ENCODE measurements at places on chromosomes 3 and 15.

DNA sequence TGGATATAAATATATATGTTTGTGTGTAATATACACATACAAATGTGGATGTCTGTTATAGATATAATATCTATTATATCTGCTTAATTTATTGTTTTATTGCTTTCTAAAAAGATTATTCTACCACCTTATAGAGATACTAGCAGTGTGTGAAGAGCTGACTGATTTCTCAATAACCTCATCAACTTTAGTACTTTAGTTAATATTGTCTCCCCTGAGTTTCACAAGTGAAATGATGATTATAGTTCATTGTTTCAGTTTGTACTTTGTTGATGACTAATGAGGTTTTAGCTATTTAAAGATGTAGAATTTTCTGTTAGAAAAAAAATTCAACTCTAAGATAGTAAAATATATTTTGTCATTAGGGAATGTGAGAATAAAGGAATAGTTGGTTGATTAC, 11.4 kb downstream of the RSRC1 start:
- no peak for DNase-seq

DNA sequence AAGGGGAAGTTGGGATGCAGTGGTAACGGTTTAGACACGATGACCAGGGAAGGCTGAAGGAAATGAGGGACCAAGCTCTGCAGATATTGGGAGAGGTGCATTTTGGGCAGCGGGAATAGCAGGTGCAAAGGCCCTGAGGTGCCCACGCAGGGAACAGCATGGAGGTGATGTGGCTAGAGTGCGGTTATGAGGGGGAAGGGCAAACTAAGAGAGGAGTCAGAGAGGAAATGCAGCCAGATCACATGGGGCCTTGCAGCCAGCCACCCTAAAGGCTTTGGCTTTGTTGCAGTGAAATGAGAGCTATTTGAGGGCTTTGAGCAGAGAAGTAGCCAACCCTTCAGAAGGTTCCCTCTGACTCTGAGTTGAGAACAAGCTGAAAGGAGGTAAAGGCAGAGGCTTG, 2.6 kb downstream of the SPATA12 start:
- DNase-seq = no peak

GRCh38 chr3:55343486-55344357, 143.4 kb downstream of the WNT5A start:
- DNase-seq = no peak

DNA sequence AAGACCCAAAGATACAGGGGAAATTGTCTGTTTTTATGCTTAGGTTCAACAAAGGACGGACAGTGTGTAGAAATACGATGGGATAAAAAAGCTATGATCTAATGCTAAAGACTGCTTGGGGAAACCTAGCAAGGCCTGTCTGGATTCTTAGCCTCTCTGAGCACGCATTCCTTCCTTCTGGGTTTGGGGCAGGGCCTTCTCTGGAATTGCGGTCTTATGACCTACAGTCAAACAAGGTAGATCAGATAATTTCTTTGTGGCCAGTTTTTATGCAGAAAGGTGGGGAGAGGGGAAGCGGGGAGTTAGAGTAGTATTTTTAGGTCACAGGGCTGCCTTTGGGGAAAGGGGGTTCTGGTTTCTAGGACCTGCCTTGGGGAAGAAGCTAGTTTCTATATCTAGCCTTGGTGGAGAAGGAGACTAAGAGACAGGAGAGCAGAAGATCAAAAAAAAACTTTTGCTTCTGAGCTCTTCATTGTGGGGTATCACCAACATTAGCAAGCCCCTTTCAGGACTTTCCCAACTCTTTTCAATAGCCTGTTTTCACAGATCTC, 39.1 kb upstream of the LIPC start:
- no peak for DNase-seq

DNA sequence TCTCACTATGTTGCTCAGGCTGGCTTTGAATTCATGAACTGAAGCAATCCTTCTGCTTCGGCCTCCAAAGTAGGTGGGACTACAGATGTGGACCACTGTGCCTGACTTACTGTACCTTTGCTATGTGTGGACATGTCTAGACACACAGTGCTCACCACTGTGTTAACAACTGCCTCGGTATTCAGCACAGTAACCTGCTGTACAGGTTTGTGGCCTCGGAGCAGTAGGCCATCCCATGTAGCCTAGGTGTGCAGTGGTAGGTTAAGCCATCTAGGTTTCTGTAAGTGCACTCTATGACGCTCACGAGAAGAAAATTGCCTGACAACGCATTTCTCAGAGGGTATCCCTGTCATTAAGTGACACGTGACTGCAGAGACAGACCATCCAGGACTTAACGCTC, 70.3 kb downstream of the TAMM41 start:
- DNase-seq = no peak
